GM06990 (cell line): ENCODE measurements at places on chromosomes 6 and 20.

GRCh38 chr20:49245921-49246740 lies 26.9 kb downstream of the DDX27 start:
- no peak for DNase-seq

GRCh38 chr20:37971561-37972127 lies 61.6 kb downstream of the TTI1 start:
- DNase-seq, result no peak

- no peak for DNase-seq
These were observed 19.8 kb downstream of the MTFR2 start for GRCh38 chr6:136230219-136230853.

GRCh38 chr6:75563032-75563431 lies 38.6 kb upstream of the SENP6 start:
- no peak for DNase-seq

- no peak for DNase-seq
These were observed 136.3 kb downstream of the PREX1 start for GRCh38 chr20:48691523-48691922.

DNA sequence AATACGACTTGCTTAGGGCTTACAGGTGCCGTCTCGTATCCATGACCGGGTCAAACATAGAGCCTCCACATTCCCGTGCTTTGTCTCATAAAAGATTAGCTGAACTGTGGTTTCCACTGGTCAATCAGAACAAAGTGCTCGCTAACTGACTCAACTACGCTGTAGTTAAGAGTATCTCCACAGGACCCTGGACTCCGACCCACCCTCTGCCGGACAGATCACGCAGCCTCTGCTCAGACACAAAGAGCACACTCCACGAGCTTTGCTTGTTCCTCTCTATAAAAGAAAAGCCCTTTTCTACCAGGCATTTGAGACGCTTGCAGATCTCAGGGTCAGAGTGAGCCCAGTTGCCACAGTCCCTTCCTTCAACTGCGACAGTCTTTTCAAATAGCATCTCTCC lies 298.7 kb upstream of the CDH4 start:
- no peak for DNase-seq

GRCh38 chr6:153618371-153619322 lies 420.4 kb upstream of the OPRM1 start:
- DNase-seq, result peak; percentile 22
